ENCODE measurements at places on chromosomes 3 and 15.
A peak's percentile ranks its signal among the peaks of the same experiment; 100 is the strongest.

GRCh38 chr15:98433346-98433745 lies 215.0 kb upstream of the IGF1R start:
- DNase-seq, result no peak

DNA sequence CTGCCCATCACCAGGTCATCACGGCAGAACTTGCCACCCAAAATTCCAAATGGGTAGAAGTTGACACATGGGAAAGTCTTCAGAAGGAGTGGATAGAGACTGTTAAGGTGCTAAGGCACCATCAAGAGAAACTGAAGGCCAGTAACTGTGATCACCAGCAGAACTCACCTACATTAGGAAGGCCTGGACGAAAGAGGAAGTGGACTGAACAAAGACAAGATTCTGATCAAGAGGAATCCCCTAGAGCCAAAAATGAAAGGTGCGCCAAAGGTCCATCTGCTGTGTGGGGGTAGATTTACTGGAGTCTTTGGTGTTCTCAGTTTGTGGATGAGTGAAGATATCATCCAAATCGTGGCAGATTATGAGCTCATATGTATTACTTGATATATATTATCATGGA lies 46.3 kb upstream of the P3H2 start:
- DNase-seq, result no peak

DNA sequence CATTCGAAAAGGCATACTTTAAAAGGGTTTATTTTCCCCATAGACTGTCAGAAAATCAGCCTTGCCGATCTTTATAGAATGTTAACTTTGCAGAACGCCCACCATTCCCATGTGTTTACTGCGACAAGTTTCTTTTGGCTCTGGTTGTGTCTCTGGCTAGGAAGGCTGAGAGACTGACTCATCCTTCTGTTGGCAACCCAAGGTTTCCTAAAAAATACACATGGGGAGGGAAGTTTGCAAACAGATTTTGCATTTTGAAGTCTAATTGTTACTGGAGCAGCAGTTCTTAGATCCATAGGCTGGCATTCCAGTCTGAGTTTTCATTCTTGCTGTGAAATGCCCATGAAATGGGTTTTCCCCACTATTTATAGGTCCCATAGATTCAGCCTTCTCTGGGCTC lies 37.9 kb upstream of the MINAR1 start:
- peak; percentile 54 for DNase-seq

DNA sequence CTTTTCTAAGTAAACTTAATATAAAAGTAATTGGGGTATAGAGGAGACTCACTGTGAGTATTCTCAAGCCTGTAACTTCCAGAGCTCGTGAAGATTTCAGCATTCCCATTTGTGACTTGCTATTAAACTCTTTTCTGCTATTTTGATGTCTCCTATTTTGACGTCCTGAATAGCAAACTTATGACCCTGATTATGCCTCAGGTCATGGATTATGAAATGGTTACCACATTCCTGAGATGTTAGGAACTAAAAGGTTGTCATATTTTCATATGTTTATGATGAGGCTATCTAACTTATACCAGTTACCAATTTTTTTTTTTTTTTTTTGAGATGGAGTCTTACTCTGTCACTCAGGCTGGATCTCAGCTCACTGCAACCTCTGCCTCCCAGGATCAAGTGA lies 105.5 kb downstream of the ATG7 start:
- DNase-seq, result no peak

DNA sequence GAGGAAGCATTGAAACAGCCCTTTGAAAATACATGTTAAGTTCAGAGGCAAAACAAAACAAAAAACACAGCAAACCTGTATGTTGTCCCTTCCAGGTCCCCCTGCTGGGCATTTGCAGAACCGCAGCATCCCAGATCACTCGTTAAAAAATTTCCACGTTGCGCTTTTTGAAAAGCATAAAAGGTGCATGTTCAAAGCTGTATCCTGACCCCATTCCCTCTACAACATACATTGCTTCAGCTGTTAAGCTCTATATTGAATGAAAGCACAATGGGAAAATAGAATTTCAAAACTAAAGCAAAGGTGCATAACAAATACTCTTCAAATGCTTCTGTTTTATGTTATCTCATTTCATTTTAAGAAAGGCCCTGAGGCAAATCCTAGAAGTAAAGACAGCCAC lies 328.3 kb downstream of the THSD4 start:
- peak; percentile 66 for DNase-seq

GRCh38 chr3:113251817-113252216 lies 40.5 kb downstream of the BOC start:
- no peak for DNase-seq

All from fibroblast of pulmonary artery (primary cell).